Psoas muscle (tissue), 8 donors: ENCODE measurements at places on chromosomes 12 and 14.

- DNase-seq: no peak
Observed at GRCh38 chr12:84919271-84919670, 6.7 kb upstream of the SLC6A15 start.

DNA sequence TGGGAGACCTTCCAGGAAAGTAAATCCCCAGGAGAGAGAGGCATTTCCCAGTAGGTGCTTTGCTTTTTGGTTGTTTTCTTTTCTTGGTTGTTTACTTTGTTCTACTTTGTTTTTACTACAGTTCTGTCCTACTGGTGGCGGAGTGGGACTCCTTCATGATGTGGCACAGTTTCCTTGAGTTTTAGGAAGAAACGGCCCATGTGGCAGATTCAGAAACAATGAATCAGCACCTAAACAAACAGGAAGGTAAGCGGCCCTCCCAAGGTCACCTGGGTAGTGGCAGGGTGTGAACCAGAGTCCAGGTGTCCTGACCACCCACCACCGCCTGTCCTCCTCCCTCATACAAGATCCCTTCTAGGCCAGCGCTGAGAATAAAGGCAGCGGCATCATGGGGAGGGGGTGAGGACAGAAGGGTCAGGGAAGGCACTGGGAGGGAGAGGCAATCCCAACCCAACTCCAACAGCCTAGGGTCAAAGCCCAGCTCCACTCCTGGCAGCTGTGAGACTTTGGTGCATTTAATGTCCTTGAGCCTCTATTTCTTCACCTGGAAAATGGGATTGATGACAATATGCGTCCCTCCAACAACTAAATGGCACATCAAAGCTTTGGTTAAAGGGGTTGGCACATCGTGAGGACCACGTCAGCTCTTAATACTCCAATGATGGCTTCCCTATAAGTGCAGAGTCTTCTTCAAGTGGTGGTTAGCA is 111.5 kb upstream of the BCL2L14 start:
- DNase-seq: no peak

DNA sequence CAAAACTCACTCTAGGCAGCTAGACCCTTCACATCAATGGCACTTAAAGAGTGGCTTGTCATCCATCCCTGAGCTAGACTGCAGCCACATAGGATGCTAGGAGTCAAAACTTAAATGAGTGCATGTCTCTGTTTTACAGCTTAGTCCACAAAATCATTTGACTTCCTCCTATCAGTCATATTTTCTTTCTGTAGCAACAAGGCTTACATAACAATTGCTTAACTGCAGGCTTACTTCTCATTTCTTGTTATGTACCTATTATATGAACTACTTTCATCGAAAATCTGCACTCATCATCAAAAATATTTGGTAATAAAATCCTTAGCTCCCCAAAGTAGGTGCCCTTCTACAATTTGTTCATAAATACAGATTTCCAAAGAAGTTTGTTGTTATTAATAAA is 30.1 kb downstream of the CLEC1A start:
- DNase-seq: no peak

DNA sequence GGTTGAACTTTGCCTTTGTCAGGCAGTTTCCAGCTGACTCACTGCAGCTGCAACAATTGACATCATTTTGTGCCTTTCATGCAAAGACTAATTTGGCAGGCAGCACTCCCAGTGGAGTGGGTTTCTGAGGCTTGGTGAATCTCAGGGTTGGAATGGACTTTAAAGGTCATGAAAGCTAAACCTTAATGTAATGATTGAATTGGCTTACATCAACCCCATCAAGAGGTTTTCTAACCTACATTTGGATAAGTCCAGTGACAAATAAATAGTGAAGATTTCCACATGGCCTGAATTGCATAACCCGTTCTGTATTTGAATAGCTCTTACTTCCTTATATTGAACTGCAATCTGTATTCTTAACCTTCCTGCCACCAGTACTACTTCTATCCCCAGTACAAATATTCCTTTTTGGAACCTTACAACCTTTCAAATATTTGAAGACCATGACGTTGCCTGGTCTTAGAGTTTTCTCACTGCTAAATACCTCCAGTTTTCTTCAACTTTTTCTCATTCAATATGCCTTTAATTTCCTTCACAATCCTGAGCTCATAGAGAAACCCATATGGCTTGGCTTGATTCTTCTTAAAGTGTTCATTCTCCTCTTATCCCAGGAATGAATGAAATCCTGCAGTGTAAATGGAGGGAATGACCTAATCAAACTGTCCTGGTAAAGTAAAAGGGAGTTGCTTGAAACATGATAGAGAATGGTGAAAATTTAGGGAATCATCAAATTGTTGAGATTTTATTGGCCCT is 168.1 kb upstream of the NOVA1 start:
- DNase-seq: peak; percentile 53

DNA sequence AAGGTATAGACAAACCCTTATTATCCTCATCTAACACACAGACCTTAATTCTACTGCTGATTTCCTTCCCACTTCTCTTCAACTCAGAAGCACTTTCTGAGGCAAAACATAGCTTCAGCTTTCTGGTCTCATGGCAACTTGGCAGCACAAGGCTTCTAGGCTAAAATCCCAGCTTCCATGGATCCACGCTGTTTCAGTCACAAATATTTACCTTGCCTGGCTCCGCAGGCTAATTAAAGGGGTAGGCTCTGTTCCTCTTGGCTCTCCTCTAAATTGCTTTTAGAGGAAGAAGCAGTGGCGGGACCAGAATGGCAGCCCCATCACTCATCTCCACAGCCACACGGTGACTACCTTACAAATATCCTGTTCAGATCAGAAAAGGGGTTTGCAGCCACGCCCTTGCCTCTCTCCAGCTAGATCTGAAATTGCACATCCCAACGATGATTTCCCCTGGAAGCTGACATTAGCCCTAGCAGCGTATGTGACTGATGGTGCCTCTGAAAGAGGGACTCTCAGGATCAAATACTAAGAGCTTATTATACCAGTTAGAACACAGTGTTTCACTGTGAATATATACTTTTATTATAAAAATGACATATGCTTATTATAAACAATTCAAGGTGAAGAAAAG is 221.5 kb upstream of the NUDT4 start:
- DNase-seq: no peak

DNA sequence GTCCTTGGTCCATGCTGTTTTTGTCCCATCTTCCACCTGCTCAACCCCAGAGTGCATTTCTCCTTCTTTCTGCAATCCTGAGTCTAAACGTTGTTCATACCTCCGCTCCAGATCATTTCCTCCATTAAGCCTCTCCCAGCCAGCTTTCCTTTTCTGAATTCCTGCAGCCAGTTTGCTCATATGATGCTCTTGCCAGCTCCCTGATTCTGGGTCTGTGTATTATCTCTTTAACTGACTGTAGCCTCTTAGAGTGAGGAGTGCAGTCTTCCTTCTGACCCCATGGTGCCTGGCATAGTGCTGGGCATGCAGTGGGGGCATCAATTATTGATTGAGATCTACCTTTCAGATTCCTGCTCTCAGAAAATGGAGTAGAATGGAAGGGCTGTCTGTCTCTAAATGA is 11.5 kb upstream of the TBPL2 start:
- DNase-seq: no peak

DNA sequence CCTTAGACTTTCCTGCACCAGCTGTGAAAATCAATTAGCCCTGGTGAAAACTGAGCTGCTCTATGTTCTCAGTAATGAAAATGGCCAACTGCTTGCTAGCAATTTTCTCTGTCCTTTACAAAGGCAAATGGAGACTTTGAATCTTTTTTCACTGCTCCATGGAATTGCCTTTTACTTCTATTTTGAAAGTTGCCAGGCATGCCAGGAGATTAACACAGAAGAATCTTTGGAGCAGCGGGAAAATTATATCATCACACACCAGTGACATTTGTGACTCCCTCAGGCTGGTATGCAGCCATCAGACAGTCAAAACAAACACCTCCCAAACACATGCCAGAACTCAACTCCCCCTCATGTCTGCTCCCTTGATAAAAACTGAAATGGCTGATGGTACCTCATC is 872.0 kb upstream of the FLRT2 start:
- DNase-seq: no peak

DNA sequence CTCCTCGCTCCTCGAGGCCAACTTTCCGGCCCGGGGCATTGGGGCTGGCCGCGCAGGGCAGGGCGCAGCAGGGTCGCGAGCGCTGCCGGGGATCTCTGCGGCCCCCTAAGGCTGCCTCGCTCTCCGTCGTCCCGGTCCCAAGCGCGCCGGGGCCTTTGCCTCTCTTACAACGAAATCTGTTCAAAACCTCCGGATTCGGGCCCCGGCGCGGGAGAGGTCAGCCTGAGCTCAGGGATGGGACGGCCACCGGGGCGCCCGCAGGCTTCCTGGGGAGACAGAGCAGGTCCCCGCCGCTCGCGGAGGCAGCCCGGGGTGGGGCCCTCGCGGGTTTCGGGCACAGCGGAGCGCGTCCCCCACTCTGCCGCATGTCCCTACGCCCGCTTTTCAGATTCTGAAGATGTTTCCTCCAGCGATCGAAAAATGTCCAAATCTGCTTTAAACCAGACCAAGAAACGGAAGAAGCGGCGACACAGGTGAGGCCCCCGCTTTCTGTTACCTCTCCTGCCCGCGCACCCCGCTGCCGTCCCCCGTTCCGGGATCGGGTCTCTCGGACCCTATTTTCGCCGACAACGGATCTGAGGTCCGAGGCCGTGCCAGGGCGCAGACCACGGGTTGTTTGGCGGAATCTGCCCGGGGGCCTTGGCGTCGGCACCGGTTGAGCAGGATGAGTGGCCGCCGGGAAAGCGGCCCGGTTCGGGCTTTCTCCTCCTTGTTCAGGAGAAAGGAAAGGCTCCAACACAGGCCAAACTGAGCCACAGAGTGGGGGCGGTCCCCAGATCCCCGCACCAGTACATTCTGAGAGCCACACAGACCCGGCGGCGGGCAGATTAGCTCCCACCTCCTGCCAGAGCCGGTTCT is 1.8 kb downstream of the VSX2 start:
- no peak for DNase-seq

GRCh38 chr12:113161415-113162016 is 12.0 kb downstream of the CFAP73 start:
- DNase-seq: no peak

DNA sequence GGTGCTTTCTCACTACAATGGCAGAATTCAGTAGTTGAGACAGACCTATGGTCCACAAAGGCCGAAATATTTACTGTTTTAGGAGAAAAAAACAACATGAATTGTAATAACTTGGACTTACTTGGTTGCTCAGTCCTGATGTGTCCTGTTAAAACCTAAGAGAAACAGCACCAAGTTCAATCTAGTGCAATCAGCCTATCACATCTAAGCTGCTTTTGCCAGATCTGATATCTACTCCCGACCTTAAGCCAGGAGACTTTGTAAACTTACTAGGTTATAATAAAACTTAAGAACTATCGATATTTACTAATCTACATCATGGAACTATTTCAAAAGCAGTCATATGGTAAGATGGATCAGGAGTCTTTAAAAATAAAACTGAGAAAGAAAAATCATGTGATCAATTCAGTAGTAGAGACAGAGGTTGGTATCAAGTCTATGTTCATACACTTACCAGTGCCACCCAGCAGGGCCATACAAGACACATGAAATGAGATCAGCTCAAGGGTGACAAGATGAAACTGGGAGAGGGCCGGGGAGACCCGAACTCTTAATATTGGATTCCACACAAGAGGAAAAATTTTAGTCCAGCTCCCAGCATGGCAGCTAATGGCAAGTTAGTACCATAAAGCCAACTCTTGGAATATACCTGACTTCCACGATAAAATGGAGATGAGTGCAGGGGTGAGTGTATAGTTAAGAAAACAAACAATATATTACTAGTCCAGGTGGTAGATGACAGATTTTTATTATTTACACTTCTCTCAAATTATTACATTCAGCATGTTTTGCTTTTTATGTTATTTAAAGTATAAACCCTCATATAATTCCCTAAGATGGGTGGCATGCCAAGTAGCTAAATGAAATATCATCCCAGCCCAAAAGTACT is 27.5 kb downstream of the NUDT4 start:
- DNase-seq: no peak

GRCh38 chr12:114275932-114276785 is 129.8 kb downstream of the TBX5 start:
- DNase-seq: no peak

- no peak for DNase-seq
Observed at GRCh38 chr12:28425526-28425925, 235.3 kb downstream of the CCDC91 start.

GRCh38 chr12:57340104-57340503 is 89.1 kb upstream of the STAC3 start:
- DNase-seq: peak; percentile 26

DNA sequence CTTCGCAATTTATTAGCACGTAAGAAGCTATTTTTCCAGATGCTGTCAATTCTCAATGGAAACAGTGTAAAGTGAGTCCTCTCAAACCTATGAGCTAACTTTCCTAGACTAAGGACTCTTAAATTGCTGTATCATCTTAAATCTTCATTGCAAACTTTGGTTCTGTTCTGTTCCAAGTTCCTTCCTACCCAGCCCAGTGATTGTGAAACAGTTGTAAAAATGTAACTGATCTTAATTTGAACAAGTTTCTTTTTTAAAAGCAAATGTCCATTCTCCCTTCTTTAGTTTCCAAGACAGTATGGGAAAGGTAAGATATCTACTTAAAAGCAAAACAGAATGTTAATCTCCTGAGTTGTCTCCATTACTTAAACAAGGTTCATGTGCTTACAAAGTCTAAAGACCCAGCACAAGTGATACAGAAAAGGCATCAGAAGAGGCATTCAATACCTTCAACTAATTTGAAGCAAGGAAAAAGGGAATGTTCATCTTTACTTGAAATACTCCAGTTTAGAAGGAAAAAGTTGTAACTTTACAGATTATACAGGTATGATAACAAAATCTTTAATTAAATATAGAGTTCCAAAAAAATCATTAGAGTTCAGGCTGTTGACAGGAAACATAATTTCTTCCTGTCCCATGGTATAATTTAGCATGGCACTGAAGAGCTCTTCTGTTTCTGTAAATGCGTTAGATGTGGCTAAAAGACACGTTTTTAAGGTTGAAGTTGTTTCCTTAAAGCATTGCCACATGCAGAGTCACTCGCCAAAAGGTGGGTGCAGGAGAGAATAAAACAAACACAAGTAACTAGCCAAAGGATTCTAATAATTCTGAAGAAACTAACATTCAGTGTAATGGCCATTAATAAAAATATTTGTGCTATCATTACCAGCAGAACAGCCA is 101.5 kb upstream of the USP15 start:
- no peak for DNase-seq

GRCh38 chr14:94025720-94026119 is 420 bp upstream of the OTUB2 start:
- DNase-seq: no peak

DNA sequence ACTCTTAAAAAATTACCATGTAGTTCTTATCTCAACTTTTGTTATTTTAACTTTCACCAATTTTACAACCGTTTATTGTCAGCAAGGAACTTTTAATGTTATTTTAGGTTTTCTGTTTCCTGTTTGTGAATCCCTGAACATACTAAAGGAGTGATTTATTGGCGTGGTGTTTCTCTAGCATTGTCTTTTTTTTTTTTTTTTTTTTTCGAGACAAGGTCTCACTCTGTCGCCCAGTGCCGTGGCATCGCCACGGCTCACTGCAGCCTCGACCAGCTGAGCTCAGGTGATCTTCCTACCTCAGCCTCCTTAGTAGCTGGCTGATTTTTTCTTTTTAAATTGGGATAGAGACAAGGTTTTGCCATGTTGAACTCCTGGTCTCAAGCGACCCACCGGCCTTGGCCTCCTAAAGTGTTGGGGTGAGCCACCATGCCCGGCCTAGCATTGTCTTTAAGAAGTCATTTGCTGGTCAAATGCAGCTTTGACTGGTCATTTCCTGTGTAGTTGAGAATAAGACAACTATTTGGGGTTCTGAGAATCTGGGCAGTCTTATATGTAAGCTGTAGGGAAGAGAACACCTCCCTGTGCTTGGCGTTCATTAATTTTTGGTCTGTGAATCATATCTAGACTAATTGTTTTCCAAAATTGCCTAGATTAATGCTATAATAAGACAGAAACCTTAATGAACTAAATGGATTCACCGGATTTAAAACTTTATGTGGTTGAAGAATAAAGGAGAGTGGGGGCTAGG is 2.1 kb downstream of the WASHC4 start:
- DNase-seq: no peak
